Activated CD4-positive, alpha-beta T cell treated with anti-CD3 and anti-CD28 coated beads, Interleukin-2, amount 50 U/mL, for 16 hours (primary cell): ENCODE measurements at places on chromosomes 13 and 19.

DNA sequence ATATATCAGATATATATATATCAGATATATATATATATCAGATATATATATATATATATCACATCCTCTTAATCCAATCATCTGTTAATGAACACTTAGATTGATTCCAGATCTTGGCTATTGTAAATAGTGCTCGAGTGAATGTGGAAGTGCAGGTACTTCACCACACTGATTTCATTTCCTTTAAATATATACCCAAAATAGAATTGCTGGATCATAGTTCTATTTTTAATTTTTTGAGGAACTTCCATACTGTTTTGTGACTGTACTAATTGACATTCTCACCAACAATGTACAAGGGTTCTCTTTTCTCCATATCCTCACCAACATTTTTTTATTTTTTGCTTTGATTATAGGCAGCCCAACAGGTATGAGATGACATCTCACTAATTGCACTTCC is 277.5 kb downstream of the NHLRC3 start:
- no peak for DNase-seq

GRCh38 chr13:89610331-89610730 is 1737.2 kb upstream of the MIR17HG start:
- no peak for DNase-seq

GRCh38 chr19:55654323-55654867 is 440 bp upstream of the U2AF2 start:
- DNase-seq: peak; percentile 100

DNA sequence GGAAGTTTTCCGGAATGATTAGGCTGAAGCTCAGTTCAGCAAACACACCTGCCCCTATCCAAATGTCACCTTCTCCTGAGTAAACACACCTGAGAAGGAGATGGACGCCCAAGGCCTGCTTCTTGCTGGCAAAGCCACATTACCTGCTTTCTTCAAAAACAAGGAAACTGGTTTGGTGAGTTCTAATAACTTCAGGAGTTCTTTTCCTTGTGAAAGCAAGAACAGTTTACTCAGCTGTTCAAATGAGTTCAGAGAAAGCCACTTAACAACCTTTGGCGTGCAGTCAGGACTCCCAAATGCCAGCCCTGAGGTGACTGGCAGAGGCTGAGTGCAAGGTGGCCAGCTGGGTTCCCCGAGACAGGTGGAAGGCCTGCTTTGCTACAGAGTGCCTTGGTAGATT is 160.5 kb downstream of the STK24 start:
- DNase-seq: no peak

GRCh38 chr13:112870737-112871287 is 98.2 kb upstream of the MCF2L start:
- no peak for DNase-seq

DNA sequence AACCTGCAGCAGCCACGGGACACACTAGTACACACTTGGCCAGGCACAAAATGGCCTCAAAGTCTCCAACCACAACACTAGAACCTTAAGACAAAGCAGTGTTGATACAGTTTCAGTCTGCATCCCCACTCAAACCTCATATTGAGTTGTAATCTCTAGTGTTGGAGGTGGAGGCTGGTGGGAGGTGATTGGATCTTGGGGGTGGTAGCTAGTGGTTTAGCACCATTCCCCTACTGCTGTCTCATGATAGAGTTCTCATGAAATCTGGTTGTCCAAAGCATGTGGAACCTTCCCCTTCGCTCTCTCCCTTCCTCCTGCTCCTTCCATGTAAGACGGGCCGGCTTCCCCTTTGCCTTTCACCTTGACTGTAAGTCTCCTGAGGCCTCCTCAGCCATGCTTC is 638.7 kb downstream of the UQCRFS1 start:
- no peak for DNase-seq

GRCh38 chr19:9981406-9982260 is 28.7 kb downstream of the COL5A3 start:
- DNase-seq: no peak

- DNase-seq: no peak
Measured at GRCh38 chr13:30872685-30873461, 33.2 kb upstream of the MEDAG start.

GRCh38 chr13:73898276-73898675 is 235.9 kb downstream of the KLF12 start:
- no peak for DNase-seq

DNA sequence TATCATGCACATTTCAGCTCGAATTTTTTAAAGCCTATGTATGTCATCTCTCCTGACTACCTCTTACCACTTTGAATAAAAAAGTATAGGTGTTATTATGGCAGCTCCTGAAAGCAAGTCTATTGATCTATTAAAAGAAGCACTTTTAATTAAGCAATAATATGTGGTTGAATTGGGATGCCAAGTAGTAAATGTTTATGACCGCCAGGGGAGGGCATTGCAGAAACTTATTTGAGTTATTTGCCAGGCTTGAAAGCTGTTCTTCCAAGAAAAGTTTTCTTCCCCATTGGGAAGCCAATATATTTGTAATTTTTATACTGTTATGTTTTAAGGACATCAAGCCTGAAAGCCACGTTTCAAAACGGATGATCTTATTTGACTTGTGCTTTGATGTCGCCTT is 88.1 kb upstream of the SOX21 start:
- DNase-seq: no peak

DNA sequence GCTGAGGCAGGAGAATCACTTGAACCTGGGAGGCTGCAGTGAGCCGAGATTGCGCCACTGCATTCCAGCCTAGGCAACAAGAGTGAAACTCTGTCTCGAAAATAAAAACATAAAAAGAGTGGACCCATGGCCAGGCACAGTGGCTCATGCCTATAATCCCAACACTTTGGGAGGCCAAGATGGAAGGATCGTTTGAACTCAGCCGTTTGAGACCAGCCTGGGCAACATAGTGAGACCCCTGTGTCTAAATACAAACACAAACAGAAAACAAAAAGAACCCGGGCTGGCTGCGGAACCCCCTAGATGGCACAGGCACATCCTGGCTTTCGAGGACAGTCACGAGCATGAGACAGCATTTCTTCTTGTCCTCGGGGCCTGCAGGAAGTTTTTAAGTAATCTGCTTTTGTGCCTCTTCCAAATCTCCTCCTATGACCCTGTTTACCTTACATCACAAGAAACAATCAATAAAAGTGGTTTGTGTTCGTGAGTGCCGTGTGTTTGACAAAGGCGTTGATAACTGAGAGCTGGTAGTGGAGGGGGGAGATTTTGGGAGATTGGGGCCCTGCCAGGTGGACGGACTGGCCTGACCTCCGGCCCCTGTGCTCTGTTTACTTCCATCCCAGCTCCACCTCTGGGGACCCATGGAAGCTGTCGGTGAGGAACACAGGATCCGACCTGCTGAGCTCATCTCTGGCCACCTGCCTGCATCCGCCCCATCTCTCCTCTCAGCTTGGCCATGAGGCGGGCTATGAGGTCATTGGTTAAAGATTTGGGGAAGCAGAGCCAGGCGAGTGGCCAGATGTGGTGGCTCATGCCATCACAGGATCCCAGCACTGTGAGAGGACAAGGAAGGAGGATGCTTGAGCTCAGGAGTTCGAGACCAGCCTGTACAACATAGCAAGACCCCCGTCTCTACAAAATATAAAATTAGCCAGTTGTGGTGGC is 5.9 kb upstream of the GDF15 start:
- no peak for DNase-seq
